ENCODE measurements at places on chromosomes 5 and 9.

GRCh38 chr5:123951582-123951977 lies 439.6 kb downstream of the CSNK1G3 start:
- DNase-seq, result no peak

GRCh38 chr9:17751486-17751885 lies 172.6 kb downstream of the SH3GL2 start:
- DNase-seq, result no peak

DNA sequence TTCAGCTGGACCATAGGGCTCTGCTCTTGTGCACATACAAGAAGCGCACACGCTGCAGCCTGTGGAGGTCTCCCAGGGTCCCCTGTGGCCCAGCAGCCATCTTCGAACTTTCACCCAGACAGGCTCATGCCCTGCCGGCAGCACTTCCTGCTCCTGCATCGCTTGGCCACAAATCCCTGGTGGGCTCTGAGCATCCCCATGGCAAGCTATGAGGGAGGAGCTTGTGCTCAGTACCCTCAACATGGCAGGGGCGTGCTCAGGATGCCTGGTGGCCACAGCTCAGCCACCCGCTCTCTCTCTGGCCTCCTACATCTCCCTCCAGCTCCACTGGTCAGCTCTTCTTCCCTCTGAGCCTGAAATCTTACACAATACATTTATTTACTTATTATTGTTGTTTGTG lies 63.7 kb downstream of the IRX2 start:
- no peak for DNase-seq

DNA sequence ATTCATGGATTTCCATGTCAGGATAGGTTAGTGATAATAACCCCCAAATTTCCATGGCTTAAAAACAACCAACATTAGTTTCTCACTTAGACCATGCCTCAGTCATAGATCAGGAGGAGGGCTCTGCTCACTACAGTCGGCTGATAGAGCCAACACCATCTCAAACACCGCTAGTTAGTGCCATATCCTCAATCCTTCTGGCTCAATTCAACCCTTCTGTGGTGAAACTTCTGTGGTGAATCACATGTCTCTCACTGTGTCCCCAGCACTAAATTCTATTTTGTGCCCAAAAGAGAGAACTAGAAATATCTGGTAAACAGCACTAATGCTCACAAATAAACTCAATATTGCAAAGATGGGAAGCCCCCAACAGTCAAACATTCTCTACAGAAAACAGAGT lies 21.1 kb downstream of the ECPAS start:
- DNase-seq, result no peak

- no peak for DNase-seq
These were observed 227.3 kb downstream of the EBF1 start for GRCh38 chr5:158872455-158872854.

- DNase-seq, result no peak
These were observed 37.1 kb downstream of the CDK5RAP2 start for GRCh38 chr9:120542701-120543490.

GRCh38 chr9:35795695-35796094 lies 4.3 kb downstream of the NPR2 start:
- DNase-seq, result no peak

- DNase-seq, result no peak
These were observed 187.4 kb downstream of the MAN2A1 start for GRCh38 chr5:109876941-109877669.

DNA sequence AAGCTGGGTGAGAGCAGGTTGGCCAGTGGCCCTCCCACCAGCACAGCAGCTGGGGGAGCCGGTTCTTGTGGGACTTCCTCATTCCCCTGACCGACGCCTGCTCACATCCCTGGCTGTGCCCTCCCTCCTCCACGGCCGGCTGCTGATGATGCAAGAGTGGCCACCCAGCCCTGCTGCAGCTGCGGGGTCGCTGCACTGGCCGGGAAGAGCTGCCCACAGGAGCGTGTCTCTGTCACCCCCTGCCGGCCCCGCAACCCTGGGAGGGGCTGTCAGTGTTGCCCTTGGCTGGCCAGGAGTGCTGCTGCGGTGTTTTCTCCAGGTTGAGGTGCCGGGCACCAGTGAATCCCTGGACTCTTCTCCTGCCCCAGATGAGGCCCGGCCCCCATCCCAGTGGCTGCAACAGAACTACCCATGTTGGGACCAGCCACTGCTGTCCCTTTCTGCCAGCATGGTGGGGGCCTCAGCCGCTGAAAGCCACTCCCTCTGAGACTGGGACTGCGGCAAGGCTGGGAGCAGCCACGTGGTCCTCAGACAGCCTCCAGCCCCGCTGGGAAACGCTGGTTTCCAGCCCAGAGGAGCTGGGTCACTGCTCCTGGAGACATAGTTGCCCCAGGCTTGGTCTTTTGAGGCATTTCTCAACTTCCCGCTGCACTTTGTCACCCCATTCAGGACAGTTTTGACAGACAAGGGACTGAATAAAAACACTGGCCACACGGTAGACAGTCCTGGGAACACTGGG lies 739 bp downstream of the CARD9 start:
- no peak for DNase-seq

DNA sequence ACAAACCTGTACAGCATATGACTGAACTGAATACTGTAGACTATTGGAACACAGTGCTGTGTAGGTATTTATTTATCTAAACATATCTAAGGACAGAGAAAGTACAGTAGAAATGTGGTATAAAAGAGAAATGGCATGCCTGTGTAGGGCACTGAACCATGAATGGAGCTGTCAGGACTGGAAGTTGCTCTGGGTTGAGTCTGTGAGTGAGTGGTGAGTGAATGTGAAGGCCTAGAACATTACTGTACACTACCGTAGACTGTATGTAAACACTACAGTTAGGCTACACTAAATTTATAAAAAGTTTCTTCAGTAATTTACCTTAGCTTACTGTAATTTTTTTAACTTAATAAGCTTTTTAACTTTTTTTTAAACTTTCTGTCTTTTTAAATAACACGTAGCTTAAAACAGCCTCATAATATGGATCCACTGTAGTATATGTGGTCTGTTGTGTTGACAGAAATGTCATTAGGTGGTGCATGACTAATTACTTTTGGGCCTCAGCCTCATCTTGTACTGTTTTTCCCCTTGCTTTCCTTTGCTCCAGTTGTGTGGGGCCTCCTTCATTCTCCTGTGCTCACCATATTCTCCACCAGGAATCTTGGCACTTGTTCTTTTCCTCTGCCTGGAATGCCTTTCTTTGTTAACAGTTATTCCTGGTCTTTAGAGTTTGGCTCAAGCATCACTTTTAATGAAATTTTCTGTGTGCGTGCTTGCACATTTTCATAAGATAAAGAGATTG lies 8.8 kb downstream of the SPIN1 start:
- DNase-seq, result no peak

- DNase-seq, result no peak
These were observed 724 bp downstream of the PRRC2B start for GRCh38 chr9:131394464-131395156.

- DNase-seq, result no peak
These were observed 1671.2 kb upstream of the ACO1 start for GRCh38 chr9:30713243-30713642.

- DNase-seq, result no peak
These were observed 41.1 kb downstream of the NFX1 start for GRCh38 chr9:33331377-33331891.

- no peak for DNase-seq
These were observed 120.5 kb downstream of the SNX18 start for GRCh38 chr5:54638106-54638505.

GRCh38 chr5:6752236-6752635 lies 39.0 kb downstream of the TENT4A start:
- no peak for DNase-seq

GRCh38 chr5:11069041-11069440 lies 308.0 kb upstream of the DAP start:
- DNase-seq, result no peak

DNA sequence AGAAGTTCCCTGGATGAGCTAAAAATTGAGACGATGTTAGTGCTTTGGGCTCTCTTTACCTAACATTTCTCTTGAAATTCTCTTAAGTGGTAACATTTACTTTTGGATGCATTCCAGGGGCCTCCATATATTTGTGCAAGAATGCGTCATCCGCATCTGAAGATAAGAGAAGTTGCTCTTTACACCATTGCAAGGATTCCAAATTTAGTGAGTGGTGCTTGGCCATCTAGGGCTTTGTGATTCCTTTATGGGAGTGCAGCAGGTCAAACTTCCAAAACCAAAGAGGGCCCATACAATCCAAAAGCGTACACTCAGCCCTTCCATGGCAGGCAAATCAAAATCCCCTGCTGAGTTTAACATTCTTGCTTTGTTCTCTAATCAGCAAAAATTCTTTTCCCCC lies 102.0 kb upstream of the DMAC1 start:
- DNase-seq, result no peak

- no peak for DNase-seq
These were observed 98.0 kb downstream of the ENC1 start for GRCh38 chr5:74542482-74542881.

GRCh38 chr5:99453196-99453595 lies 524.4 kb upstream of the CHD1 start:
- no peak for DNase-seq

DNA sequence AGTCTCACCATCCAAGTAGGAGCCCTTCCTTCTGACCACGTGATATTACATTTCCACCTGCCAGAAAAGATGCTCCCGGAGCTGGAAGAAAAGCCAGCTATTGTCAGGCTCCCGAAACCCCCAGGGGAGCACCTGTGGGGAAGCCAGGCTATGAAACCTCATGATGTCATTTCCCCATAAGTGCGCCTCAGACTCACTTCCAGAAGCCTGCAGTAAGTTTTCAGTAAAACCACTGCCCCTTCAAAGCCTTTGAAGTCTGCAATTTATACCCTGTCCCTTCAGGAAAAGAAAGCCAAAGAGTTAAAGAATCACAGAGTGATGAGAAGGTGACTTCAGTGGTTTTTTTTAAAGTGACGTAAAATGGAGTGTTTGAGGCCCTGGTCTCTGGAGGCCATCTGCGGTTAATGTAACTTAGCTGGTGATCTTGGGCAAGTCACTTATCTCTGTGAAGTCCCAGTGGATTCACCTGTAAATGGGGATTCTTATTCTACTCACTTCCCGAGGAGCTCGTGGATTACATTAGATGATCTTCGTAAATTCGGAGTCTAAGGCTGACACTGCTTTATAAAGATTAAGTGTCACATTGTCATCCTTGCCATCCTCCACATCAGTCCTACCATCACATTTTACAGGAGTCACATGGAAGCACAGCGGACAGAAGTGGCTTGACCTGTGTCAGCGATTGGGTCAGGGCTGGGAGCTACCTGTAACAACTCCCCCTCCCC lies 2.6 kb upstream of the SEMA6A start:
- no peak for DNase-seq

GRCh38 chr5:80960531-80961375 lies 590 bp downstream of the RASGRF2 start:
- no peak for DNase-seq

DNA sequence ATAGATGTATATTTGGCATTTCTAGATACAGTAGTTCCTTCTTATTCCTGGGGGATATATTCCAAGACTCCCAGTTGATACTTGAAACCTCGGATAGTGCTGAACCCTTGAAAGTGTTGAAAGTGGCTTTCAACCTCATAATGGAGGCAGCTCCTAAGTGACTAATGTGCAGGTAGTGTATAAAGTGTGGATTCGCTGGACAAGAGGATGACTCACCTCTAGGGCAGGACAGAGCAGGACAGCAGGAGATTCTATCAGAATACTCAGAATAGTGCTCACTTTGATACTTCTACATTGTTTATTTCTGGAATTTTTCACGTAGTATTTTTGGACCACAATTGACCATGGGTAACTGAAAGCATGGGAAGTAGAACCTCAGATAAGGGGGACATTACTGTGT lies 1138.9 kb upstream of the WWC1 start:
- DNase-seq, result no peak

DNA sequence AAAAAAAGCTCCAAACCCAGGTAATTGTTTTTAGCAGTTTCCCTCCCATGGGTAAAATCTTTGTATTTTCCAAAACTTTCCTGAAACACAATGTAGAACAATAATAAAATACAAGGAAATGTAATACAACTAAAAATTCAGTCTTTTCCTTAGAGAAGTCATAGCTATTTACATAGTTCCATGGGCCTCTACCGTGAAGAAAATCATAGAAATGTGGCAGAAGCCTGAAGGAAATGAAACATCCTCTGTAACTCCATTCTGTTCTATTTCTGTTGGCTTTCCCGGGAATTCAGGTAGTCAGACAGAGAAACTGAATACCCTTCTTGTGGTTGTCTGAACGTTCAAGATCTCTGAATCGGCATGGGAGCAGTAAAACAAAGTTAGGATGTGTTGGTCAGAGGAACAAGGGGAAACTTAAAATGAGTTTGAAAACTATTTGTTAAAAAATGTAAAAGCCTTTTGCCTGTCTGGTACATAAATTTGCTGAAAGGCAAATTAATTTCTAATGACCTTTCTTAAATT lies 202.4 kb upstream of the ZNF608 start:
- DNase-seq, result no peak

DNA sequence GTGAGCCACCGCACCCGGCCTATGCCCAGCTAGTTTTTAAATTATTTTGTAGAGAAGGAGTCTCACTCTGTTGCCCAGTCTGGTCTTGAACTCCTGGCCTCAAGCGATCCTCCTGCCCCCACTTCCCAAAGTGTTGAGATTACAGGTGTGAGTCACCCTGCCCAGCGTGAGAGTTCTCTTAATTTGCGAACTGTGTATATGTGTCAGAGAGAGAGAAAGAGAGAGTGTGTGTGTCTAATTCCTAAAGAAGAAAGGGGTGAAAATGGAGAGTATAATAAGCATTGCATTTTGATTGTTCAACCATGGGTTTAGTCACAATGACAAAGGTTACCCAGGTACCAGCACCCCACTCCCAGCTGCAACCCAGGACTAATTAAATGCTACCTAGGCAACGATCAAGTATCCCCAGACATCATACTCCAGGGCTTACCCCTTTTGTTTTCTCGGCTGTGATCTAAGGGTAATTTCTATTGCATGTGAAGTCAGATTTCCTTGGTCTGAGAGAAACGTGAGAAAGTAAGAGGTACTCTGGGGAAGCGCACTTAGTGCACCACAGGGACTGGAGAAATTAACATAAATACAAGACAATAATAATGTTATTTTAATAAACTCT lies 16.6 kb downstream of the MAP1B start:
- DNase-seq, result no peak

DNA sequence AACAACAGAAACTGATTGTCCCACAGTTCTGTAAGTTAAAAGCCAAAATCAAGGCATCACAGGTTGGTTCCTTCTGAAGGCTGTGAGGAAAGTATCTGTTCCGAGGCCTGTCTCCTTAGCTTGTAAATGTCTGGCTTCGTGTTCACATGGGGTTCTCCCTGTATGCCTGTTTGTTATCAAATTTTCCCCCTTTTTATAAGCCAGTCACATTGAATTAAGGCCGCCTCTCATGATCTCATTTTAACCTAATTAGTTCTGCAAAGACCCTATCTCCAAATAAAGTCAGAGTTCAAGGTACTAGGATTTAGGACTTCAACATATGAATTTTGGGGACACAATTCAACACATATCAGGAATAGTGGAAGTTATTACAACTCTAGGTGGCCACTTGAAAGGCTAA lies 331.5 kb downstream of the PIK3R1 start:
- no peak for DNase-seq
